Stimulated activated CD4-positive, alpha-beta T cell treated with anti-CD3 and anti-CD28 coated beads, Interleukin-12 subunit alpha, Interleukin-12 subunit beta, amount 100 ng/mL, for 24 hours (primary cell): ENCODE measurements at places on chromosomes 12 and 14.

DNA sequence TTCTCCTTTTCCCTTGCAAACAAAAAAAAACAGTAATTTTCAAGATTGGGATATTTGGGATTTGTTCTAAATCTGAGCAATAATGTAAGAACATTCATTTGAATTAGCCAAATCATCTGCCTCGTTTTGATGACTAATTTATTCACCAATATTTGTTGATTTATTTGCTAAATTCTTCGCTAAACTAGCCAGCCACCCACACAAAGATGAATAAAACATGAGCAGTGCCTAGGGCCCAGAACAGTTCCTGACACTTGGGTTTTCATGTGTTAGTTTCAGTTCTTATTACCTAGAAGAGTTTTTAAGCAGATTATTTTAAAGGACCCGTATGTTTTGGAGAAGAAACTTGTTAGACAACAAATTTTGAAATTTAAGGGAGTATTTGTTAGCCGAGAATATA lies 1.4 kb downstream of the ETNK1 start:
- no peak for DNase-seq

DNA sequence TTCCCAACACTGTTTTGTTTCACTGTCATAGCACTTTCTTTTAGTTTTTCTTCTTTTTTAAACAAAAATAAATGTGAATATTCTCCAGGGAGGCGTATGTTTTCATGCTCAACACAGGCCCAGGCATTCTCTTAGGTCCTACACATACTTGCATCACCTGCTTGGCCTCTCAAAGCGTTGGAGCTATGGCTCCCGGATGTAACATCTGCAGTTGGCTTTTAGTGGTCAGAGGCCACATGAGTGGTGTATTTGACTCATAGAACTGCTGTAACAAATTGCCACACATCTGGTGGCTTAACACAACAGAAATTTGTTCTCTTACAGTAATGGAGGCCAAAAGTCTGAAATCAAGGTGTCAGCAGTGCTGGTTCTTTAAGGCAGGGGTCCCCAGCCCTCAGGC lies 44.6 kb upstream of the VRK1 start:
- no peak for DNase-seq

DNA sequence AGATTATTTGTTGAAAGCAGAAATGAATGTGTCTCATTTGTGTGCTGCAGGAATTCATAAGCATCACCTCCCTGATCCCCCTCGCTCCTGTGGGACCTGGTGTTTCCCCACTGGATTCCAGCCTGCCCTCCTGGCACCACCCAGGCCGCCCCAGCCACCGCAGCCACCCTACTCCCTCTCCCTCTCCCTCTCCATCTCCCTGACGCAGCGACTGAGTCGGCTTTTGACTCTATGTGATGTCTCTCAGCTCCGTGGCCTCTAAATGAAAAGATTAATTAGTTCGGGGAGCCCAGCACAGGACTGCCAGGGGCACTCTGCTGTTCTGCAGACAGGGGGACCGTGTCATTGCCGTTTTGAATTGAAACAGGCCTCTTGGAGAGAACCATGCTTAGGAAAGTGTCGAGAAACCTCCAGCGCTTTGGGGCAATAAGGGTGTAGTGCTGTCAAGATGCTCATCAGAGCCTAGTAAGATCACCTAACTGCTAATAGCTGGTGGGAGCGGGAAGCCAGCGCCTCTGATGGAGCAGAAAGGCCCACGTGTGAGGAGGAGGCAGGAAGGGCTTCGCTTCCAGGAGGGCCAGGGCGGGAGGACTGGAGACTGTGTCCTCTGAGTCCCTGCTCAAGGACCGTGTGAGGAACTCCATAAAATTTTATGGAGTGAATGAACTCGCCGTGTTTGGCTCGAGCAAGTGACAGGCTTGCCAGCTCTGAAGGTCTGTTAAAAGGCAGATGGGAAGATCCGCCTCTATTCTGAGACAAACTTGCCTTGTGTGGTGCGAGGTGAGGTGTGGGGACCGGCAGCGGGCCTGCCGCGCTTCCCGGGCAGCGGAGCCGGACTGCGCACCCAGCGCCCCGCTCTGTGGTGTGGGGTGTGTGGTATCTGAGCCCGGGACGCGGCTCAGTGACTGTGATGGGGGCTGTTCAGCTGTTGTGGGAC lies 157.4 kb upstream of the C14orf180 start:
- DNase-seq = no peak

DNA sequence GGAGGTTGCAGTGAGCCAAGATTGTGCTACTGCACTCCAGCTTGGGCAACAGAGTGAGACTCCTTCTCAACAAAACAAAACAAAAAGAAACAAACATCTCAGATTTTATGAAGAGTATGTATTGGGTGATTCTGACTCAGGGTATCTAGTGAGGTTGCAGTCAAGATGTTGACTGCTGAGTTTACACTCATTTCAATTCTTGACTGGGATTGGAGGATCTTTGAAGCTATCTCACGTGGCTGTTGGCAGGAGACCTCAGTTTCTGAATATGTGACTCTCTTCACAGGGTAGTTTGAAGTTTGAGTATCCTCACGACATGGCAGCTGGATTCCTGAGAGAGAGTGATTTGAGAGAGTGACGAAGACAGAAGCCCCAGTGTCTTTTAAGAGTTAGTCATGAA lies 29.4 kb downstream of the ERC1 start:
- DNase-seq = no peak

- no peak for DNase-seq
Measured at GRCh38 chr14:103846543-103847450, 578 bp downstream of the PPP1R13B start.

- DNase-seq = no peak
Measured at GRCh38 chr12:1357171-1357570, 237.2 kb downstream of the FBXL14 start.

- no peak for DNase-seq
Measured at GRCh38 chr12:68222326-68222725, 3.3 kb downstream of the IL26 start.

DNA sequence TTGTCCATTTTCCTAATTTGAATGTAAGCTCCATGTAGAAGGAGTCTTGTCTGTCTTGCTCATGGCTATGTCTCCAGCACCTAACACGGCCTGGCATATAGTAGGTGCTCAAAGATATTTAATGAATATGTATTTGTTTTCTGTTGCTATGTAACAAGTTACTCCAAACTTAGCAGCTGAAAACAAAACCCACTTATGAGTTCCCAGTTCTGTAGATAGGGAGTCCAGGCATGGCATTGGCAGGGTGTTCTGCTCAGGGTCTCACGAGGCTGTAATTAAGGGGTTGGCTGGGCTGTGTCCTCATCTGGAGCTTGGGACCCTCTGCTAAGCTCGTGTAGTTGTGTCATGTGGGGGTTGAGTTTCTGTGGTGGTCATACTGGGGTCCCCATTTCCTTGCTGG lies 106.0 kb downstream of the AACS start:
- DNase-seq = no peak
